Stimulated activated CD8-positive, alpha-beta memory T cell treated with anti-CD3 and anti-CD28 coated beads, Interleukin-15, amount 100 ng/mL, for 4 hours (primary cell): ENCODE measurements at places on chromosomes 2 and 18.

GRCh38 chr2:173876833-173877413 is 88.2 kb downstream of the SP3 start:
- DNase-seq: no peak

GRCh38 chr2:165407466-165407865 is 62.0 kb upstream of the CSRNP3 start:
- DNase-seq: no peak

GRCh38 chr18:3604498-3605408 is 154.8 kb downstream of the TGIF1 start:
- DNase-seq: no peak

GRCh38 chr18:29459972-29460371 is 1283.0 kb upstream of the CDH2 start:
- no peak for DNase-seq

DNA sequence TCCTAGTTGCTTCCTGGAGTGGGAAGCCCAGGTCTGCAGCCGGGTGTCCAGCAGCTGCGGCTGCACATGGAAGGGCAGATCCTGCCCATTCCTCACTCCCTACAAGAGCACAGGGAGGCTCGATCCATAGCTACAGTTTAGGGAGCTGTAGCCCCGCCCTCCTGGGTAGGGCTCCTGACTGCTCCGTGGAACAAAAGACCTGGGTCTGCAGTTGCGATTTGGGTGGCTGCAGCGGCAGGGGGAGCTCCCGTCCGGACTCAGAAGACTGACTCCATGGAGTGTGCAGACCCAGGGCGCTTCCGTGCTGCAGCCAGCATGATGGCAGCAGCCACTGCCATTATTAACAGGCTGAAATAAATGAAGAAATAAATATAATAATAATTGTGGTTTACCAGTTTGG is 157.3 kb downstream of the CTNNA2 start:
- DNase-seq: no peak

DNA sequence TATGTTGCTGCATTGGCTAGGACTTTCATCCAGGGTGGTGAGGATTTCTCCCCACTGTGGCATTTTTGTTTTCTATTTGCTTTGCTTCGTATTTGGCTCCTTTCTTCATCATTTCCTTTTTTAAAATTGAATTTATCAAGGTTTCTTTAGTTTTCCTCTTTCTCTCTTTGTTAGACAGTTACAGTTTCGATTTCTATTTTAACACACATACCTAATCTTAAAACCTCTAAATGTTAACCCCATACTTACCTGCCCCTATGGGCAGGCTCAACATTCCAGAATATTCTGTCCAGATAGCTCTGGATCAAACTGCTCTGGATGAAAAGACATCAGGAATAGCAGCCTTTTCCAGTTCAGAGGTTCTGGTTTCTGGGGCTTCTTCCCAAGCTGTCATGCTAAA is 49.2 kb downstream of the DIPK1C start:
- no peak for DNase-seq
